ENCODE measurements at places on chromosomes 13 and 19.
A peak's percentile ranks its signal among the peaks of the same experiment; 100 is the strongest.

GRCh38 chr19:45069056-45069455, 7.2 kb downstream of the ZNF296 start:
- no peak for DNase-seq

GRCh38 chr19:898663-899062, 5.4 kb downstream of the RNU6-9 start:
- no peak for DNase-seq

DNA sequence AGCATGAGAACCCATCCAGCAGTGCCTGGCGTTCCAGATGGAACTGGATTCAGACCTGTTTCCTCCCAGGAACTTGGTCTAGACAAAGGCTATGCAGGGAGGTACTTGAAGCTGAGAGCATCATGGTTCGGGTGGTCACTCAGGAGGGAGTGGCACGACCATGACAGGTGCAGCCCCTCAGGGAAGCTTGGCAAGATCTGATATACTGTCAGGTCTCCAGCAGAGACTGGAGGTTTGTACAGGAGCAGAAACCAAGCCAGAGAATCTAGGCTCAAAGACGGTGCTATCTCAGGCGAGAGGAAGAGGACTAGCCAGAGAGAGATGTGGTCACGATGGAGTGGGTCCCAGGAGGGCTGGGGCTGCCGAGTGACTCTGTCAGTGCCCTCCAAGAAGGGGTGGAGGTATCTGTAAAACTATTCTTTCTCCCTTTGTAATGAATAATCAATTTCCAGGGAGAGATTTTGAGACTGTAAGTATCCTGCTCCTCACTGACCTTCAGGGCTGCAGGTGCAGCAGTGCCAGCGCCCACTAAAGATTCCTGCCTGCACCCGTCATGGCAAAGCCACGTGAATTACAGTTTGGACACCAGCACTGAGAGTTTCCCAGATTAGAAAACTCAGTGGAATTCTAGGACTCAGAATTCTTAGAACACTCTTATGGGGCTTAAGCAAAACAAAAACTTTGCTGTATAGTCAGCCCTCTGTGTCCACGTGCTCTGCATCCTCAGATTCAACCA, 10.2 kb upstream of the DCUN1D2 start:
- no peak for DNase-seq

DNA sequence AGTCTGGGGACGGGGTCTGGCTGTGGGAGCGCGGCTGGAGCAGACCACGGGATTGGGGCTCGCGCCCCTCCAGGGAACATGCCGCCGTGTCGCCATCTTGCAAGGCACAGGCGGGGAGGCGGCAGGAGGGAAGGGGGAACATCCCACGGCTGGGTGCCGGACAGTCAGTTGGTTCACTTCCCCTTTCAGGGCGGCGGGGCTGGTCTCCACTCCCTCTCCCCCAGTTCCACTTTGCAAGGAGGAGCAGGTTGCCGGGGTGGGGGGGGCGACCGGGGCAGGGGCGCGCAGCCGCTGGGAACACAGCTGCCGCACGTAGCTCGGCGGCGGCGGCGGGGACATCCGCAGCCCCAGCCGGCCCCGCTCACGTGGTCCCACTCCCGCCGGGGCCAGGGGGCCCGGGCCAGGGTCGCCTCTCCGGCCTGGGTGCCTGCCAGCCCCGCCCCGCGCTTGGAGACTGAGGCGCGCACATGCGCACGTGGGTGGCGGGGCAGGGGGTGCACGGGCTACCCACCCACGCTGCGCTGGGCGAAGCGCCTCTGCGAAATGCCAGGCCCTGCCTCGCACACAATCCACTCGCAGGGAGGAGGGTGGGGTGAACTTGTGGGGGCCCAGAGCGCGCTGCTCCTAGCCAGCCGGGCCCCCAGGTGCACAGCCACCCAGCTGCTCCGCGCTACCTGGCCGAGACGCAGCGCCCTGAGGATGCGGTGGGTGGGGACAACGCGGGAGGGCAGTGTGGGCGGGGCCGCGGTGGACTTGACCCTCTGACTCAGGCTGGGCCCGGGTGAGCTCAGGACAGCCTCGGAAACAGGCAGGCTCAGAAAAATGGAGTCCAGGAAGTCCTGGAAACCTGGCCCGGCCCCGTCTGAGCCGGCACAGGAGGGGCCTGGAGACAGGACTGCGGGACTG, 6.4 kb downstream of the KLF16 start:
- no peak for DNase-seq

- DNase-seq: no peak
Observed at GRCh38 chr13:31198519-31198918, 1.3 kb upstream of the B3GLCT start.

DNA sequence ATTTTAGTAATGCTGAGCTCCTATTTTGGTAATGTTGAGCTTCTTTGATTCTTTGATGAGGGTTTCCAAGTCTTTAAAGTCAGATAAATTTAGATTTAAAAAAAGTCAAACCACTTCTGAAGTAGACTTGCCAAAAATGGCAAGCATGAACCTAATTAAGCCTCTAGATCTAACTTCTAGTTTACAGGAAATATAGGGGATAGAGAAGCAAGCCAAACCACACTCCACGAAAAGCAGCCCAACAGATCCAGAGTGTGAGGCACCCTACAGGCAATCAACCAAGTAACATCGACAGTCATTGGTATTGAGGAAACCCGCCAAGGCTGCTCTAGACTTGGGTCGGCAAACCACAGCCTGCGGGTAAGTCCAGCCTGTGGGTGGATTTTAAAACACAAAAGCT, 3.7 kb downstream of the GGACT start:
- no peak for DNase-seq

DNA sequence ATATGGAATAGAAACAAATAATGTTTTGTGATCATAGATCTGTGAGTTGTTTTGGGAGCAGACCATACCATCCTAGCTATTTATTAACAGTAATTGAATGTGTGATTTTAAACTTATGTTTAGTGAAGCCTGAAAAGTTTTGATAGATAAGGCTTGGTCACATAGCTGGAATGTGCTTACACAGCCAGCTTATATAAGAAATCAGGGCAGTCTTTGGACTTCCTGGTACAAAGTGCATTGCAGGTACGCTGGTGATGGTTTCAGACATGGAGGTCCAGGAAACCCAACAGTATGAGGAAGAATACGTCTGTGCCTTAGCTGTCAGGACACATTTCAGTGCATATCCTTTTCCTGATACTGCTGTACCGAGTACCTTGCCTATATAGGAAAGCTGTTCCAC, 2316.2 kb upstream of the PCDH20 start:
- no peak for DNase-seq

DNA sequence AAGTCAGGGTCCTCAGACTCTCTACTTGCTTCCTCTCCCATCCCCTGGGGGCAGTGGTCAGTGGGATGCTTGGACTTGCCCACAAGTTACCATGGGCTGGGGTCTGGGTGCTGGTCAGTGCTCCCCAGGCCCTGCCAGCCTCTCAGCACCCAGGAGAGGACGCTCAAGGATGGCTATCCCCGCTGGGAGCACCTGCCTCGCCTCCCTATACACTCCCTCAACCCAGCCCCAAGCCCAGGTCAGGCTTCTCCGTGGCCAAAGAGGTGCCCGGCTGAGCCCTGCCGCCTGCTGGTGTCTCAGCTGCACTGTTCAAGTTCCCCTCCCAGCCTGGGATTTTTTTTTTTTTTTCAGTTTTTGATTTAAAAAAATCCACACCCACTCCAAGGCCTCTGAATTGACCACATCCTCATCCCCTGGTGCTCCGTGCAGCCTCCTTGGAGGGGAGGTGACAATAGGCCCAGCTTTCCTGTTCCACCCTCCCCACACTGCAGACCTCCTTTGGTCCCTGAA, 10.8 kb downstream of the F2RL3 start:
- no peak for DNase-seq

DNA sequence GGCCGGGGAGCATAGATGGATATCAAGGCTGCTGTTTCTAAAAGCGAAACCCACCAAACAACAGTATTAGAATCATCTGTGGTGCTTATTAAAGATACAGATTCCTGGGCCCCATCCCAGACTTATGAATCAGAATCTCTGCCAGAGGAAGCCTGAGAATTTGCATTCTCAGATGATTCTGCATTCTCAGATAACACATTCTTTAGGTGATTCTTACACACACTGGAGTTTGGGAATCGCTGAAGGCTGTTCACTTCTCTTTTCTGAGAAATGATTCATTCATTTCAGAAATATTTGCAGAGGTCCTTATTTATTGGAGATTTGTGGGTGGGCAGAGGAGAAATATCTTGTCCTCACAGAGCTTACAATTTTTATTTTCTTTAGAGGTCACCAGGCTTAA, 24.4 kb downstream of the ALOX5AP start:
- DNase-seq: no peak

GRCh38 chr13:65679240-65679639, 1550.9 kb downstream of the PCDH9 start:
- no peak for DNase-seq

DNA sequence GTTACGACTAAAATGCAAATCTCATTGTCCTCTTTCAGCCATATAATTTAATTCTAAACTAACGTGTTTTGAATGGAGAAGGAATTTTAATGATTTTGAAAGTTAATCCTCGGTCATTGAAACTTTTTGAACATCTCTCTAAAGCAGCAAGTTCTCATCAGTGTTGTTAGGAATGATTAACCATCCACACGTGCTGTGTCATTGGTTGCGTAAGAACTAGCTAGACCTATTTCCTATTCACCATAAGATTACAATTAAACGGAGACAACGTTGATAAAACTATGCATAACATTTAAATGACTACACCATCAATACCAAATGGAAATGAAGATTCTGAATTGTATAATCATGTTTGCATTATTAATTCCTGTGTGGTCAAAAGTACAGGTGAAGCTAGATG, 155.6 kb upstream of the IRS2 start:
- no peak for DNase-seq

GRCh38 chr19:29271341-29271740, 58.4 kb upstream of the UQCRFS1 start:
- no peak for DNase-seq

GRCh38 chr13:108877300-108877699, 247.9 kb downstream of the MYO16 start:
- DNase-seq: no peak

DNA sequence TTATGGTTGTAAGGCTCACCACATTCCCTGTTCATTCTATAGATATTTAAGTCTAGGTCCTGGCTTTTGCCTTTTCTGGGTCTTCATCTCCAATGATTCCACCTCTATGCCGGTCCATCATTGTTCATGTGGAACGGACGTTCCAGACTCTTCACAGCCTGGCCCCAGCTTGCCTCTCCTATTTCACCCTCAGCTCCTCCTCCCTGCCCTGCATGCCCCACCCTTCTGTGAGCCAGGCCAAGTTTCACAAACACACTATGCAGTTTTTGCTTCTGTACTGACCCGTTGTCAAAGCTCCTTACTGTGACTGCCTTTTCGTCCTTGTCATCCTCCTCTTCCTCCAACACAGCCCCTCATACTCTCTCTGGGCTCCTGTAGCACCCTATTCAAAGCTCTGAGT, 31.3 kb downstream of the TEX26 start:
- no peak for DNase-seq

GRCh38 chr13:40336228-40337221, 329.9 kb downstream of the FOXO1 start:
- no peak for DNase-seq

DNA sequence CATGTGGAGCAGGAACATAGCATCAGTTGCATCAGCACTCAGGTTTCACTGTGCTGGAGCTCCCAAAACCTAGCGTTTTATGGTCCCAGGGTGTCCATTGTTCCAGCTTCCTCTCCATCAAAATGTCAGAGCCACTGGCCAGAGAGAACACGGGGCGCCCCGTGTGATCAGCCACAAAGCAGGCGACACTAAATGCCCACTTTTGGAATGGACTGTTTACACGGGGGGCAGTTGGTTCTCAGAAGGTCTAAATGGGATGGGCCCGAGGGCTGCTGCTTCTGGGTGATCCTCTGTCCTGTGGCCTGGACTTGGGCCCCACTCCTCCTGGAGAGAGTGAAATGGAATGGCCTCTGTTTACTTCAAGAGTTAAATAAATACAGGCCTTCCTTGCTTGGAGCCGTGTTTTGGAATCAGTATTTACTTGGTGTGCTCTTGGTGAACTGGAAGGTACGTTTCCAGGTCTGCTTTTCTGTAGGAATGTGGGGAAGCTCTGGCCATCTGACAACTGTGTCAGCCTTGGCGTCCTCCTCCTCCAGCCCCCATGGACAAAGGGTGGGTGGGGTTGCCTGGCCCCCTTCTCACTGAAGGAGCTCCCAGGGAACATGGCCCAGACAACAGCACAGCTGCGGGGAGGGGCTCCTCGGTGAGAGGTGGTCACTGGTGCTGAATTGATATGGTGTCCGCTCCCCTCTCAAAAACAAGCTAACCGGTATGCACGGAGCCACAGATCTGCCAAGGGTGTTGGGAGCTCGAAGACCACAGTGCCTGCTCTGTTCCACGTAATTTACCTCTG, 16.1 kb upstream of the MCF2L start:
- DNase-seq: no peak

GRCh38 chr13:59861676-59862075, 302.1 kb downstream of the DIAPH3 start:
- no peak for DNase-seq

- DNase-seq: no peak
Observed at GRCh38 chr19:3028305-3029064, 595 bp downstream of the TLE2 start.

GRCh38 chr19:35592226-35592625, 6.3 kb downstream of the PMIS2 start:
- peak; percentile 17 for DNase-seq

GRCh38 chr13:105220881-105221280, 1314.6 kb downstream of the EFNB2 start:
- DNase-seq: no peak

- no peak for DNase-seq
Observed at GRCh38 chr19:33435706-33436359, 62.3 kb downstream of the CEBPG start.

DNA sequence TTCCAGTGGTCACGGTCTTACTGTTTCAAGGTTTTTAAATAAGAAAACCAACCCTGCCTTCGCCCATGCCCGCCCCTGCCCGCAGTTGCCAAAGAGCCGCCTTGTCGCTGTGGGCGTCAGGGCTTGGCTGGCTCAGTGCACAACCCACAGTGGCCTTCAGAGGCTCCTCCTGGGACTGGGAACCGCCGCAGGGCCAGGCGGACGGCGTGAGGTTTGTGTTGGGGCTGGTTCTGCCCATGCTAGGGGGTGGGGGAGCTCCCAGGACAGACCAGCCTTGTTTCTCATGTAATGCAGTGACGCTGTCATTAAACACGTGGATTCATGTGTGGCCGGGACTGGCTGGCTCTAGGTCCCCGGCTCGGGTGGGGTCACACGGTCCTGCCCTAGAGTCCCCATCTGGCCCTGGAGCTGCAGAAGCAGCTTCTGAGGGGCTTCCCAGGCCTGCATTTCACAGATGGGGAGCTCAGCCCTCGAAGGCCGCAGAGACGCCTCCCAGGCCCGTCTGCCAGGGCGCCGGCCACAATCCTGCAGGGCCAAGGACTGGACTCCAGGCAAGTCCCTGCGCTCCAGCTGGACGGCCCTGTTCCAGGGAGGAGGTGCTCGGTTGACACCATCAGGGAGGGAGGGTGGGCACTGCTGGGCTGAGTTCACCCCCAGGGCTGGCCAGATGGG, 2.4 kb upstream of the TEKTIP1 start:
- no peak for DNase-seq

- peak; percentile 70 for DNase-seq
Observed at GRCh38 chr19:17766543-17767131, 15.4 kb downstream of the FCHO1 start.

GRCh38 chr19:1274852-1275259, 474 bp upstream of the FAM174C start:
- DNase-seq: no peak

- DNase-seq: no peak
Observed at GRCh38 chr19:44796701-44797115, 12.2 kb upstream of the BCAM start.

GRCh38 chr13:81872581-81872980, 1531.7 kb upstream of the SPRY2 start:
- peak; percentile 8 for DNase-seq

Measured in neuronal stem cell (in vitro differentiated cells).